Activated CD8-positive, alpha-beta memory T cell treated with anti-CD3 and anti-CD28 coated beads for 4 hours (primary cell): ENCODE measurements at places on chromosomes 2 and 18.

GRCh38 chr18:67041334-67041733, 437.4 kb upstream of the CDH19 start:
- no peak for DNase-seq

DNA sequence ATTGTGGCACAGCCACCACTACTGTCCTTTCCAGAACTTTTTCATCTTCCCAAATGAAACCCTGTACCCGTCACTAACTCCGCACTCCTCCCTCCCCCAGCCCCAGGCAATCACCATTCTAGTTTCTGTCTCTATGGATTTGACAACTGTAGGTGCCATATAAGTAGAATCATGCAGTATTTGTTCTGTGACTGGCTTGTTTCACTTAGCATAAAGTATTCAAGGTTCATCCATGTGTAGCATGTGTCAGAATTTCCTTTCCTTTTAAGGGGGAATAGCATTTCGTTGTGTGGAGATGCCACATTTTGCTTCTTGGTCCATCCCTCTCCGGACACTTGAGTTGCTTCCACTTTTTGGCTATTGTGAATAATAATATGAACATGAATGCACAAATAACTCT, 842 bp upstream of the CKAP2L start:
- DNase-seq: no peak

GRCh38 chr18:32160547-32160946, 29.3 kb upstream of the MEP1B start:
- DNase-seq: no peak

GRCh38 chr2:127176371-127177311, 43.5 kb downstream of the CYP27C1 start:
- no peak for DNase-seq

DNA sequence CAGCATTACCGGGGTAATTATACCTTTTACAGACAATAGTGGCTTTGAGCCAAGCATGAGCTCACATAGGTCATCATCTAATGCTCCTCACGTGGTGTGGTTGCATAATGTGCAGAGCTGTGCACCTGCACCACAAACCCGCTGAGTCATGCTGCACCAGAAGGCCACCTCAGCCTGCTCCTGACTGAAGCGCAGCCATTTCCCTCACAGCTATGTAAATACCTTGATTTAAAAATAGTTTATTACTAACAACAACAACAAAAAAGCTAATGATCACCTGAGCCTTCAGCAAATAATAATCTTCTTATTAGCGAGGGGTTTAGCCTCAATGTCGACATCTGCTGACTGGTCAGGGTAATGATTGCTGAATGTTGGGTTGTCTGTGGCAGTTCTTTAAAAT, 238.8 kb downstream of the MBD5 start:
- no peak for DNase-seq
